ENCODE measurements at places on chromosomes 5 and 9.

DNA sequence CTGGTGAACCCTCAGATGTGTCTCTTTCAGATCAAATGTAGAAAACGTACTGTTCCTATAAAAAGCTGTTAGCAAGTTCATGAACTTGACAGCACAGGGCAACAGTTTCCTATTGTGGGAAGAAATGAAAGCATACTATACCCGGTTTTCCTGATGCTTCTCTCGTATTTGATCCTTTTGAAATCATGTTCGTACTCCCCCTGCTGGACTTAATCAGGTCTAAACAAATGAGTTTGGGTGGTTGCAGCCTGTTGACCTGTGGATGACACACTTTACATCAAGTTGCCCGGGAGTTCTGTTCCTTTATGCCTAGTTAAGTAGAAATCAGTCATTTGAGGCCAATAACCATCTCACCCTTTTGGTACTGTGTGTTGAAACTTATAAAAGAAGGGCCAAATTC is 1992.3 kb downstream of the MAT2B start:
- peak; percentile 41 for DNase-seq

DNA sequence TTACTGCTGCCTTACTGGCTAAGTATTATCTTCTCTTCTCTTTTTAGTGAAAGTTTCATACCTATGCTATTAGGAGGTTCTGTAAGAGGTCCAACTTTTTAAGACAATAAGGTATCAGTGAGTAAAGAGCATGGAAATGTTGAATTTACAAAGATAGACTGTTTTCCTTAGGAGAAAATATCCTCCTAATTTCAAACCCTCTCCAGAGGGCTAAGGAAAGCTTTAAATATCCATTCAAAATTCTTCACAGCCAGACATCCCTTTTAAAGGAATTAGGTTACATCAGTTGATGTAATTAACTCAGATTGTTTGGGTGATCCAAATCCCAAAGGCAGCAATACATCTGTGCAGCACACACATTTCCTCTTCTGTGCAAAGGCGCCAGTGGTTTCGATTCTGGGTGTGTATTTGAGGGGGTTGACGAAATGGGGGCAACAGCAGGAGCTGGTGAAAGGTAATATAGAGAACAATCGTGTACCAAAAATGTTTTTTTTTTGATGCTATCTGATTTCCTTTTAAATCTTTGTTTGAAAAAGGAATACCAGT is 273.8 kb upstream of the RPS23 start:
- DNase-seq = no peak

GRCh38 chr5:82754759-82755158 is 322.4 kb downstream of the TMEM167A start:
- DNase-seq = no peak

DNA sequence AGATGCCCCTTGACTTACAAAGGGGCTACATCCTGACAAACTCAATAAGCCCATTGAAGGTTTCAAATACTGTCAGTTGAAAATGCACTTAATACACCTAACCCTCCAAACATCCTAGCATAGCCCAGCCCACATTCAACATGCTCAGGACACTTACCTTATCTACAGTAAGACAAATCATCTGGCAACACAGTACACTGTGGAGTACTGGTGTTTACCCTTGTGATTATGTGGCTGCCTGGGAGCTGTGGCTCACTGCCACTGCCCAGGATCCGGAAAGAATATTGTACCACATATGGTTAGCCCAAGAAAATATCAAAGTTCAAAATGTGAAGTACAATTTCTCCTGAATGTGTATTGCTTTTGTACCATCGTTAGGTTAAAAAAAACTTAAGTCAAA is 562.2 kb downstream of the HTR1A start:
- DNase-seq = no peak

GRCh38 chr5:35736280-35736679 is 118.6 kb downstream of the SPEF2 start:
- no peak for DNase-seq

GRCh38 chr5:177423671-177424070 is 2.8 kb upstream of the GRK6 start:
- DNase-seq = no peak

- no peak for DNase-seq
Measured at GRCh38 chr5:112293587-112293986, 125.5 kb downstream of the EPB41L4A start.

DNA sequence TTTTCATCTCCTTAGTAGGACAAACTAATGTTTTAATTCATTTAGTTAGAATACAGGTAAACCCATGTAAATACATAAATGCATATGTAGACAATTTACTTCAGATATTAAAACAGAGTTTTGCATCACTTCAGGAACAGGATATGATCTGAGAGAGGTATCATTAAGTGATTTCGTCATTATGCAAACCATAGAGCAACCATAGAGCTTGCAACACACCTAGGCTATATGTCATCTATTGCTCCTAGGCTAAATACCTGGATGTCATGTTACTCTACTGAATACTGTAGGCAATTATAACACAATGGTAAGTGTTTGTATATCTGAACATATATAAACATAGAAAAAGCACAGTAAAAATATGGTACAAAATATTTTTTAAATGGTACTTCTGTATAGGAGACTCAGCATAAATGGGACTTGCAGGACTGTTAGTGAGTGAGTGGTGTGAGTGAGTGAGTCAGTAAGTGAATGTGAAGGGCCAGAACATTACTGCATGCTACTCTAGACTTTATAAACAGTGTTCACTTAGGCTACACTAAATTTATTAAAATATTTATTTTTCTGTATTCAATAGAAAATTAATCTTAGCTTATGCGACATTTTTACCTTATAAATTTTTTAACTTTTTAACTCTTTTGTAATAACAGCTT is 1377.5 kb upstream of the CDH9 start:
- no peak for DNase-seq

GRCh38 chr9:19117039-19117716 is 10.1 kb downstream of the PLIN2 start:
- DNase-seq = no peak

- DNase-seq = no peak
Measured at GRCh38 chr9:125902214-125902613, 155.0 kb downstream of the PBX3 start.

- DNase-seq = peak; percentile 31
Measured at GRCh38 chr5:81748556-81748955, 2.3 kb downstream of the SSBP2 start.

- DNase-seq = no peak
Measured at GRCh38 chr9:33041432-33042188, 16.5 kb downstream of the DNAJA1 start.

GRCh38 chr9:95830768-95831167 is 44.7 kb upstream of the ERCC6L2 start:
- DNase-seq = no peak

DNA sequence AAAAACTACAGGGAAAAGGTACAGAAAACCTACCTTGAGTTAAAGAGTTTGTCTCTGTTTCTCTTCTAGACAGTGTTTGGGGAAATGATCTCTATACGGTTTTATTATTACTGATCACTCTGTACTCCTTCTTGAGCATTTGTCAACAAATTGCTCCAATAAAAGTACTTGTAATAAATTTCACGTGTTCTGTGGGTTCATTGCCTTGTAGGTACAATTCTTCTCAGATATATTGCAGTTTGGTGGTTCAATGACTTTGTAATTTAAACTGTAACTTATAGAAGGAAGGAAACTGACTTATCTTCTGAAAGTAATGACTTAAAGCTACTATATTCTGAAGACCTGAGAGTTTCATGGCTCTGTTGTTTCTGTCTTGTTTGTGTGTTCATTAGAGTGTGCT is 319.9 kb upstream of the PCSK5 start:
- no peak for DNase-seq

DNA sequence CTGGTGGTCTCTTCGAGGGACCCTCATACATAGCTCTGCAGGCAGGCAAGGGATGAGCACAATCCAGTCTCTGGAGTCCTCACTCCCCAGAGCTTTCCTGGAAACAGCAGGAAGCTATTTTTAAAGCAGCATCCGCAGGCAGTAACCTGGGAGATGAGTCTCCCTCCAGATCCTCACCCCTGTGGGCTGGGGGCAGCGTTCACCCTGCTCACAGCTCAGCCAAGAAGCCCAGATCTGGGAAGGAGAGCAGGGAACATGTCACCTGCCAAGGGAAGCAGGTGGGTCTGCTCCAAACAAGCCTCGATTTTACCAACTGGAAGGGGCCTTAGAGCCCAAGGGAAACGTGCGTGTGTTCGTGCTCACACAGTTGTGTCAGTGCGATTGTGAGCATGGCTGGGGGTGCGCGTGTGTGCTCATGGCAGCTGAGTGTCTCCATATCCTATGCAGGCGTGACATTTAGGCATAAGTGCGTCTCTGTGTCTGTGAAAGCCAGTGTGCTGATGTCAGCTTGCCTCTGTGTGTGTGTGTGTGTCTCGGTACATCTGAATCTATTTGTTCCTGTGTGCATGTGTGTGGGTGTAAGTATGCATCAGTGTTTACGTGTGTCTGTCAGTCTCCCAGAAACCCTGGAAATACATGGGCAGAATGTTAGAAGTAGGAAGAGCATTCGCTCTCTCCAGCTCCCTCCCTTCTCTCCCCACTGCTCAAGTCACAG is 40.6 kb upstream of the CPLX2 start:
- DNase-seq = no peak

- peak; percentile 85 for DNase-seq
Measured at GRCh38 chr5:139014726-139015125, 139.6 kb upstream of the LRRTM2 start.

DNA sequence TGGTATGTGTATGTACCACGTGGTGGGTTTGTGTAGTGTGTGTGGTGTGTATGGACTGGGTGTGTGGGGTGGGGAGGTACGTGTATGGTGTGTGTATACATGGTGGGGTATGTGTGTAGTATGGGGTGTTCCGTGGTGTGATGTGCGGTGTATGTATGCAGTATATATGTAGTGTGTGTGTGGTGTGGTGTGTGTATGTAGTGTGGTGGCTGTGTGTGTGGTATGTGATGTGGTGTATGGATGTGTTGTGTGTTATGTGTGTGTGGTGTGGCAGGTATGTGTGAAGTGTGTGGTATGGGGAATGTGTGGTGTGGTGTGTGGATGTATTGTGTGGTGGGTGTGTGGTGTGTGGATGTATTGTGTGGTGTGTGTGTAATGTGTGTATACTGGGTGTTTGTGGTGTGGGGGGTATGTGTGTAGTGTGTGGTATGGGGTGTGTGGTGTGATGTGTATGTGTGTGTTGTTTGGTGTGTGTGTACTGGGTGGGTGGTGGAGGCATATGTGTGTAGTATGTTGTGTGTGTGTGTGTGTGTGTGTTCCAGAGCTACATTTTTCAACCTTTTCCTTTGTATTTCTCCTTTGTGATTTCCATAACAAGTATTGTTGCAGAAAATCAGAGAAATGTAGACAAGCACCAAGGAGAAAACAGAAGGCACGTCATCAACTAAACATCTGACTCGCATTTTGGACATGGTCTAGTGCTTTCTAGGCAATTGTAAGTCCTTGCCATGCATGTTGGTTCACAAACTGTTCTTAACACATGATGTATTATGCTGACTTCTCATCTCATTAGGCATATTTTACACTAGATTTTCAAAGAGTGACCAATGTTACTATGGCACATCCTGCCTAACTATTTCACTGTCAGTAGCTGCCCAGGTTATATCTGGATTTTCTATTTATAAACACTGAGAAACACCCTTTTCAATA is 13.2 kb downstream of the SEMA4D start:
- no peak for DNase-seq

- no peak for DNase-seq
Measured at GRCh38 chr5:174292348-174292747, 246.8 kb downstream of the NSG2 start.

- DNase-seq = peak; percentile 12
Measured at GRCh38 chr5:53068291-53068836, 41.2 kb downstream of the MOCS2 start.

DNA sequence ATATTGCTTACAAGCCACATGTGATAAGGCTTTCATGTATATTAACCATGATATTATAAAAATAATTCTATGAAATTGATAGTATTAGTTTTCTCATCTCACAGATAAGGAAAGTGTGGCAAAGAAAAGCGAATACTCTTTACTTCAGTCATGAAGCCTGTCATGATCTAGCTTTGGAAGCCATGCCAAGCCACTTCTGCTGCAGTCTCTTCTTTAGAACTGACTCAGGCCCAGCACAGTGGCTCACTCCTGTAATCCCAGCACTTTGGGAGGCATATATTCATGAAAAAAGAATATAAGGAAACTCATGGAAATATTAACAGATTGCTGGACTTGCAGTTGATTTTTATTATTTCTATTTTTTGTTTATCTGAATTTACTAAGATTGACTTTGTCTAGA is 42.9 kb upstream of the PJA2 start:
- DNase-seq = no peak

DNA sequence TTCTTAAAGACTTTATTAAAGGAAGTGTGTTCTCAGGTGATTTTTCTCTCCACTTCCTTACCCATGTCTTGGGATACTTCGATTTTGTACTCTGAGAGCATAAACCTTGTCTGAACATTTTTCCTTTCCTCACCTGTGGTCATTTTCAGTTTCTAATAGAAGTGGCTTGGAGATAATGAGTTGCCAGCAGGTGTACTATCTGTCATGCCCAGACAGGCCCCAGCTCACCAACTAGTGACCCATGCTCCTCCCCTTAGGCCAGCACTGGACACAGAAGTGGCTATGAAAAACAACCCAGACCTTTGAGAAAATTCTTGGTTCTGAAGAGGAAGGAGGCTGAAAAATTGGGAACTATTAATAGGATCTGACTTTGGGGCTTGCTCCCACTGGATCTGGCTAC is 49.2 kb upstream of the SMIM32 start:
- no peak for DNase-seq

- peak; percentile 71 for DNase-seq
Measured at GRCh38 chr9:124941679-124942561, 1.0 kb upstream of the GOLGA1 start.

- no peak for DNase-seq
Measured at GRCh38 chr9:130542457-130543228, 36.7 kb upstream of the FUBP3 start.

DNA sequence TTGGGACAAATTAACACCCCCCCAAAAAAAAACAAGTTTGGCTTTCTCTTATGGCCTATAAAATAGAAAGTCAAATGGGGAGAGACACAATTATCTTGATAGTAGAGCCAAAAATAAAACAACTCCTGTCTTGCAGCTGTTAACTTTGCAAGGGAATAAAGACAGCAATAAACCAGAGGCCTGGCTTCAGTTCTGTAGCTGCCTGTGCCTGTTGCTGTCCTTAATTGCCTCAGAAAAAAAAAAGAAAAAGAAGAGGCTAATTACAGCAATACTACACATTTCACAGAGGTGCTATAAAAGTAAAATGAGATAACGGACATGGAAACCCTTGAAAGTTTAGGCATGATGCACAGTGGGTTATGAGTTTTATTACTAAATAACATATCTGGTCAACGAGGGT is 170.7 kb upstream of the IRX1 start:
- no peak for DNase-seq

GRCh38 chr5:108061941-108062340 is 320.0 kb downstream of the FBXL17 start:
- DNase-seq = peak; percentile 44

GRCh38 chr9:91075279-91075678 is 273.7 kb downstream of the SYK start:
- peak; percentile 37 for DNase-seq

DNA sequence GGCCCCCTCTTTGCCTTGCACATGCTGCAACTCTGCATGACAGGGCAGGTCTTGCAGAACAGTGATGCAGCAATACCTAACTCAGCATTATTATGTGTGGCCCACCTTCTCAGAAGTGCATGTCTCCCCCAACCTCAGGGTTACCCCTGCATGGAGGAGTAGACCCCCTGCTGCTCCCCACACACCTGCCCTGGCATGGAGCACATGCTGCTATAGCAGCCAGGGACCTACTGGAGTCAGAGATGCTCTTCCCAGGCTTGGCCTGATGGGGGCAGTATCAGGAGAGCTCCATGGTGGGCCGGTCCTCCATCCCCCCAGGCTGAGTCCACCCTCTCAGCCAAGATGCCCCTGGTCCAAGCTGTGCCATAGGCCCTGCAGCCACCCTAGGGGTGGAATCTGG is 13.2 kb upstream of the BOD1 start:
- no peak for DNase-seq

- peak; percentile 50 for DNase-seq
Measured at GRCh38 chr5:168328814-168329213, 37.4 kb downstream of the WWC1 start.

All from choroid plexus epithelial cell (primary cell).